ENCODE measurements at places on chromosomes 12 and 14.

GRCh38 chr14:43411841-43412240 lies 1095.2 kb downstream of the FSCB start:
- DNase-seq = no peak

DNA sequence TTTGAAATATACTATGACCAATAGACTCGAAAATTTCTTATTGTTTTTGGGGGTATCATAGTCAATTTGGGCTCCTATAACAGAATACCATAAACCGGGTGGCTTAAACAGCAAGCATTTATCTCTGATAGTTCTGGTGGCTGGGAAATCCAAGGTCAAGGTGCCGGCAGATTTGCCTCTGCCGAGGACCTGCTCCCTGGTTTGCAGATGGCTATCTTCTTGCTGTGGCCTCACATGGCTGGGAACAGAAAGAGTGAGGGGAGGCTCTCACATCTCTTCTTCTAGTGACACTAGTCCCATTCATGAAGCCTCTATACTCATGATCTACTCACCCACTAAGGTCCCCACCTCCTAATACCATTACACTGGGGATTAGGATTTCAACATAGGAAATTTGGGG lies 70.7 kb downstream of the BORCS5 start:
- DNase-seq = no peak

GRCh38 chr12:39157696-39158342 lies 252.4 kb upstream of the CPNE8 start:
- DNase-seq = no peak

DNA sequence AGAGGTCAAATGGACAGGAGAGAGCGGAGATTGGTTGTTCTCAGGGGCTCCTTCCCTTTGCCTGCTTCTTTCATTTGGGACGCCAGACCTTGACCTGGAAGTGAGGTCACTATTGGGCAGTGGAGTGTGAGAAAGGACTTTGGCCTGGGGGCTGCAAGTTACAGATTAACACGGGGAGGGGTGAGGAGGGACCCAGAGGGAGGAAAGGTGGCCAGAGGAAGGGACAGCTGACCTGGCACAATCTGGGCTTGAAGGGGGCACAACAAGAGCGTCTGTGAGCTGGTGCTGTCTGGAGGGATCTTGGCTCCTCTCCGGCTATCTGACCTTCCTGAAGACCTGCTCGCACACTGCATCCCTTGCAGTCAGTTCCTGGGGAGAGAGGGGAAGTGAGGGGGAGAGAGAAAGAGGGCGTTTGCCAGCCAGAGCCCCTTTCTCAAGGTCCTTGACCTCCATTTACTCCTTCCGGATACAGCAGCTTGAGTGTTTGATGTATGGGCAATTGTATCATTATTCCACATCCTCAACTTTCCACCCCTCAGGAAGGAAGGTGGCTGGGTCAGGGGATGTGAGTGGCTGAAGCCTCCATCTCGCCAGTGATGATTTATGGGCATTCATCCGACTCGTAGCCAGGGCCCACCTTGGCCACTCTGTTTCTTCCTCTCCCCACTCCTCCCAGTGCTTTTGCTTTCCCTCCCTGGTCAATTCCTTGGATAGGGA lies 4.7 kb downstream of the RBP5 start:
- no peak for DNase-seq

DNA sequence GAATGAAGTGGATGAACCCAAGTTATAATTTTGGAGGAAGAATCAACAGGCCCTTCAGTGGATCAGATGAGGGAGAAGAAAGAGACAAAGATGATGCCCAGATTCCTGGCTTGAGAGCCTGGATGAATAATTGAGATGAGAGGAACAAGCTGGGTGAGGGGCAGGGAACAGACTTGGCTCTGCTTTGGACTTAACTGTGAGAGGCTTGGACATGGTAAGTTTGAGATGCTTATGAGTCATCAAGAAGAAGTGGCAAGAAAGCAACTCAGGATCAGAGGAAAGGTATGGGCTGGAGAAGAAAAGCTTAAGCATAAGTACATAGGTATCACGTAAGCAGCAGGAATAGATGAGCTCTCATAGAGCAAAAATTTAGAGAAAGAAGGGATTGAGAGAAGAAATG lies 55.3 kb downstream of the FIGNL2 start:
- DNase-seq = peak; percentile 47

GRCh38 chr14:104136472-104137296 lies 1.7 kb upstream of the KIF26A start:
- no peak for DNase-seq

DNA sequence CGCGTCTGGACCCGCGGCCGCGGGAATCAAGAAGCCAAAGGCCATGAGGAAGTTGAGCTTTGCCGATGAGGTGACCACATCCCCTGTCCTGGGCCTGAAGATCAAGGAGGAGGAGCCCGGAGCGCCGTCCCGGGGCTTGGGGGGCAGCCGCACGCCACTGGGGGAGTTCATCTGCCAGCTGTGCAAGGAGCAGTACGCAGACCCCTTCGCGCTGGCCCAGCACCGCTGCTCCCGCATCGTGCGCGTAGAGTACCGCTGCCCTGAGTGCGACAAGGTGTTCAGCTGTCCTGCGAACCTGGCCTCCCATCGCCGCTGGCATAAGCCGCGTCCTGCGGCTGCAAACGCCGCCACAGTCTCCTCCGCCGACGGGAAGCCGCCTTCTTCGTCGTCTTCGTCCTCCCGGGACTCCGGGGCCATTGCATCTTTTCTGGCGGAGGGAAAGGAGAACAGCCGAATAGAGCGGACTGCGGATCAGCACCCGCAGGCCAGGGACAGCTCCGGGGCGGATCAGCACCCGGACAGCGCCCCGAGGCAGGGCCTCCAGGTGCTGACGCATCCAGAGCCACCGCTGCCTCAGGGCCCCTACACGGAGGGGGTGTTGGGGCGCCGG lies 1.0 kb downstream of the INSM2 start:
- DNase-seq = peak; percentile 66

GRCh38 chr12:72734581-72734980 lies 462.4 kb downstream of the TRHDE start:
- DNase-seq = no peak

GRCh38 chr12:91551927-91552326 lies 369.3 kb upstream of the DCN start:
- no peak for DNase-seq

GRCh38 chr14:22926316-22926715 lies 2.9 kb downstream of the PRMT5 start:
- DNase-seq = no peak

DNA sequence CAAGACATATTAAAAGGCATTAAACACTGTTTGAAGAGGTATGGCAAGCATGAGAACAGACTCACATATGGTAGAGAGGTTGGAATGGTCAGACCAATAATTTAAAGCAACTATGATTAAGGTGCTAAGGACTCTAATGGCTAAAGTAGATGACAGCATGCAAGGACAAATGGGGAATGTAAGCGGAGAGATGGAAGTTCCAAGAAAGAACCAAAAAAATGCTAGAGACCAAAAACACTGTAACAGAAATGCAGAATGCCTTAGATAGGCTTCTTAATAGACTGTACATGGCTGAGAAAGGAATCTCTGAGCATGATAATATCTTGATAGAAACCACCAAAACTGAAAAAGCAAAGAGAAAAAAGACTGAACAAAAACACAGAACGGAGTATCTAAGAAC lies 77.4 kb downstream of the RIN3 start:
- DNase-seq = no peak

DNA sequence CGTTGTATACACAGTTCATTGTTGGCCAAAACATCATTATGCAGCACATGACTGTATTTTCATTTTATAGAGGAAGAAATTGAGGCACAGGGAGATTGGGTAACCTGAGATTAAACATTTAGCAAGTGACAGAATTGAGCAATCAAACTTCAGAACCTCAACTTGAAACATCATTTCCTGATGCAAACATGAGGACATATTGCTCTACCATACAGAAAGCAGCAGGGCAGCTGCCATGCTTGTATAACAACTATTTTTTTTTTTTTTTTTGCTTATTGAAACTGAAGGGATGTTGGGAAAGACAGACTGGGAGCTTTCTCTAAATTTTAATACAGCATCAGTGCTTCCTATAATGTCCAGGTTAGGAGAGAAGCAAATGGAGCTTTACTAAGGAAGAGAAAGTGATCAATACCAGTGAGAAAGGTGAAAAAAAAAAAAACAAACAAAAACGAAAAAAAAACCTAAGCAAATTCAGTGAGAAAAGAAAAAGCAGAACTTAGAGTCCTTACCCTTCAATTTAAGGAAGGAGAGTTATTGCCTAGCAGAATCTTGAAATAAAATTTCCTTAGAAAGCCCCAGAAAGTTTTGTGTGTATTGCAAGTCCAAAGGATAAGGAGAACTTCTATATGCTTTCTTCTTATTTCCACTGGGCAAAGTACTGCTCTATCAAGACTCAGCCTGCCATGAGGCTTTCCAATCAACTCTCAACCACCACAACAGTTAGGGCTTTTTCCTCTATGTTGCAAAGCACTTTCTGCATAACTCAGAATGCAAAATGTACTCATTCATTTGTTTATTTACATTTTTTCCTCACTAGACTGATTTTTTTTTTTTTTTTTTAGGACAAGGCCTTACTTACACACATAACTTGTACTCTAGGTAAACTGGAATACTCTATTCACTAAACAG lies 21.6 kb downstream of the BTG1 start:
- DNase-seq = no peak

- DNase-seq = no peak
Observed at GRCh38 chr12:99389751-99390150, 257.8 kb upstream of the GARIN6 start.

GRCh38 chr12:50728417-50728816 lies 35.5 kb upstream of the ATF1 start:
- DNase-seq = no peak

DNA sequence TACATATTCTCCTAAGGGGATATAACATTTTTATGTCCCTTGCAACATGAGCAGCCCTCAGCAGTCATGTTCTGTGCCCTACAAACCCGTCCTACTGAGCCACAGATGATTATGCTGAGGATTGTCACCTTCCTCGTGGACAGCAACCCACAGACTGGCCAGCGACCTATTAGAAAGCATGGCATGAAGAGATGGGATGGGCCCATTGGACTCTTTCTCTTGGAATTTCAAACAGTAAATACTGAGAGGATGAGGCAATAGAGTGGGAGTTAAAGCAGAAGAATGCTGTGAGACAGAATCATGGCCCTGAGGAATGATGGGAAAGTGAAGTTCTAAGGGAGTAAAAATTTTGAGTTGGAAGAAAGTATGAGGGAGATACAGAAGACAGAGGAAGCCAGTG lies 149.9 kb upstream of the BTG1 start:
- DNase-seq = no peak

DNA sequence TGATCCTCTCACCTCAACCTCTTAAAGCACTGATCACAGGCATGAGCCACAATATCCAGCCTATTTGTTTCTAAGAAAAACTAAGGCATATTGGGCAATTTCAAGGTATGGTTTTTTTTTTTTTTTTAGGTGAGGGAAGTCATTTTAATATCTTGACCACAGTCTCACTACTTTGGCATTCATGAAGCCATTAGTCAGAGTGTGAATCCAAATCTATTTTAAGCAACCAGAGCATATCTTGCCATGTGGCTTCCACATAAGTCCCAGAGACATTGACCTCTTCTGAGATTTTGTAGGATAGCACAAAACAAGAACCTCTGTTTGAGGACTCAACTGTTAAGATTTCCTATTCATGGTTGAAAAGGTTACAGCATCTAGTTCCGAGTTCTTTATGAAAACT lies 130.3 kb upstream of the RBM19 start:
- peak; percentile 29 for DNase-seq

DNA sequence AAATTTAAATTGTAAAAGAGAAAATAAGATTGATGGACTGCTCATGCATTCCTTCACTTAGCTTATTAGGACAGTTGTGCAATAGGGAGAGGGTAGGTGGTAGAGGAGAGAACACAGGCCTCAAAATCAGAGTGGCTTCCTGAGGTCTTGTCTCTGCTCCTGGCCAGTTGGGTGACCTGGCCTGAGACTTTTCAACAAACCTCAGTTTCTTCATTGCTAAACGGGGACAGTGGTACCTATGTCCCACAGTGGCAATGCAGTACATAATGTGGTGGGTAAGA lies 2.6 kb downstream of the MAP3K12 start:
- no peak for DNase-seq

GRCh38 chr12:124847113-124848074 lies 16.3 kb downstream of the SCARB1 start:
- DNase-seq = peak; percentile 22

GRCh38 chr14:84253326-84253725 lies 1276.6 kb upstream of the FLRT2 start:
- DNase-seq = no peak

DNA sequence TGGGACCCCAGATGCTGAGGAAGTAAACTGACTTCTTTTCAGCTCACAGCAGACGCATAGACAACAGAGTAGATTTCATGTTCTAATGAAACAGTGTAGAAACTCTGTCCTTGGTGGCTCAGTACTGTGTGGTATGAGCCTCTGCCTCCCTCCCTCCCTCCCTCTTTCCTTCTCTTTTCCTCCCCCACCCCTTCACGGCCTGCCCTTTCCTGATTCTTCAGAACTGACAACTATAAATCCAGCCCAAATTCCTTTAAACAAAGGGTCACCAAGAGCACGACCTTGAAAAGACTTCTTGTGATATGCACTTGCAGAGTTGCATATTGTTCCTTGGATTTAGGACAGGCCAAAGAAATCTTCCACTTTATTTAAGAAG lies 164.0 kb downstream of the ETV6 start:
- DNase-seq = no peak

- no peak for DNase-seq
Observed at GRCh38 chr12:24379861-24380521, 430.5 kb upstream of the SOX5 start.

- DNase-seq = peak; percentile 2
Observed at GRCh38 chr12:87383680-87384079, 645.5 kb downstream of the C12orf50 start.
